ENCODE measurements at places on chromosomes 1 and 21.

DNA sequence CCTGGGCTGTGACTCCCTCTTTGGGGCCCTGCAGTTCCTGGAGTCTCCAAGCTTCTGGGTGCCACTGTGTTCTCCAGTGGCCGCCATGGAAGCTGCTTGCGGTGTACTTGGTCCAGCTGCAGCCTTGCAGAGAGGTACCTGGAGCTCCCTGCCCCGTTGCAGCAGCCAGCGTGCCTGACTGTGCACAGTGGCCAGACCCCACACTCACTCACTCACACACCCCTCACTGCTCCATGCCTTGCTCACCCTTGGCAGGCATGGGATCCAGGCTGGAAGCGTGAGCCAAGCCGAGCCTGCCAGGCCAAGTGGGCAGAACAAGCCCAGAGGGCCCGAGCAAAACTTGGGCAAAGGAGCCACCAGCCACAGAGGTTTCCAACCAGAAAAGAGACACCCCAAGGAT, 43.0 kb downstream of the MATN1 start:
- no peak for DNase-seq
- H3K27me3 ChIP-seq: peaks cover 48% of the 10 kb centered on the region
- peaks cover 11% of the 10 kb centered on the region for H3K4me1 ChIP-seq
- H3K27ac ChIP-seq: no peak overlapping the region
- no peaks in the 10 kb centered on the region for H3K36me3 ChIP-seq

DNA sequence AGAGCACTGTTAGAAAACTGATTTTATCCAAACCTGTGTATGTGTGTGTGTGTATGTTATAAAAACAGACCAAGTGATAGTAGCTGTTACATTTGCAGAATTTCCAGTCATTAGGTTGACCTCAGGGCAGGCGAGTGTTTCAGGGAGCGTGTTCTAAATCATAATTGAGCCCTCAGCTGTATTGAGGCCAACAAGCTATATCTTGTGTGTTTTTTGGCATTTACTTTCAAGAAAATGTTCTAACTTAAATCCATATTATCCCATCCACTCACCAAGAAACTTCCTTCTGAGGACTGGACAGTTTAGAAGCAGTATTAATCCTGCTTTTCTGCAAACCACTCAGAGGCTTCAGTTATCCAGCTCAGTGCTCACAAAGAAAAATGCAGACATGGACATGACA, 12.0 kb downstream of the DDAH1 start:
- no peaks in the 10 kb centered on the region for H3K4me1 ChIP-seq
- no peak for DNase-seq
- peaks cover 7% of the 10 kb centered on the region for H3K36me3 ChIP-seq

- H3K36me3 ChIP-seq: no peaks in the 10 kb centered on the region
- H3K4me3 ChIP-seq: peak overlapping the region; percentile 86
- H3K4me1 ChIP-seq: peaks cover 36% of the 10 kb centered on the region
- no peak for DNase-seq
- no peaks in the 10 kb centered on the region for H3K27me3 ChIP-seq
- peak overlapping the region; percentile 93 for H3K27ac ChIP-seq
Observed at GRCh38 chr1:1272341-1273208, 1.1 kb downstream of the UBE2J2 start.

GRCh38 chr1:114745291-114745690, 12.5 kb downstream of the CSDE1 start:
- peaks cover 14% of the 10 kb centered on the region for H3K36me3 ChIP-seq
- H3K4me3 ChIP-seq: no peak overlapping the region
- peaks cover 49% of the 10 kb centered on the region for H3K4me1 ChIP-seq

All from naive B cell (primary cell).